ENCODE measurements at places on chromosomes 2 and 18.

GRCh38 chr18:46283268-46283667 lies 179.1 kb downstream of the HAUS1 start:
- no peak for DNase-seq

DNA sequence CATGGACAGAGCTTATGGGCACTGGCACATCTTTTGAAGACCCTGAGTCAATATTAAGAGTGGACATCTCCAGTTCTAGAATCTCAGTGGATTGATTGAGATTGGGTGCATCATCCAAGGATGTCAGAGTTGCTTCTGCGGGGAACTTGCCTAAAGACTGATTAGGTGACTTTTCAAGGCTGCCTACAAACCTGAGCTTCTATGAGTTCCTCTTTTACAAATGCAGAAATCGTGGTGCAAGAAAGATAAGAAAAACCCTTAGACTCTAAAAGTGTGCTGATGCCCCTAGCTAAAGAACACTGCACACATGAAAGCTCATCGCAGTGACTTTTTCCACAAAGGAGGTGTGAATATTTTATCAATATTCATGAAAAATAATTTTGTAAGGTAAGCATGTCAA lies 86.8 kb upstream of the NEDD4L start:
- DNase-seq = no peak

DNA sequence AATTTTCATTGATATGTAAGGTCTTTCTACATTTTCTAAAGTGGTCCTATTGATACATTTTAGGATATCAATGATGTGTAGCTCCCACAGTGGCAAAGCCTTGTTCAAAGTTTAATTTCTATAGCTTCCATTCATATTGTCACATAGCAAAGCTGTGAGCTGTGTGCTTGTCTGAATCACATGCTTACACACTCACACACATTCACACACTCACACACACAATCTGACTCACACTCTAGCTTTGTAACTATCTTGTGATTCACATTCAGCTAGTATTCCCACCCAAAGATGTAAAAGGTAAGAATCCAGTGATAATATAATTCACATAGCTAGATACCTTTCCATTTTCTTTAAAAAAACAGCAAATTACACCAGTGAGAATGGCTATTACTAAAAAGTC lies 58.7 kb downstream of the MAPRE2 start:
- DNase-seq = no peak

DNA sequence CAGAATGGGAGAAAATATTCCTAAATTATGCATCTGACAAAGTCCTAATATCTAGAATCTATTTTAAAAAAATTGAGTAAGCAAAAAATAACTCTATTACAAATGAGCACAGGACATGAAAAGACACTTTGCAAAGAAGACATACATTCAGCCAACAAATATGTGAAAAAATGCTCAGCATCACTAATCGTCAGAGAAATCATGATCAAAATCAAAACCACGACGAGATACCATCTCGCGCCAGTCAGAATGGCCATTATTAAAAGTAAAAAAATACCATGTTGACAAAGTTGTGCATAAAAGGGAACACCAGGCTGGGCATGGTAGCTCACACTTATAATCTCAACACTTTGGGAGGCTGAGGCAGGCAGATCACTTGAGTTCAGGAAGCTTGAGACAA lies 63.5 kb downstream of the EVA1A start:
- no peak for DNase-seq

DNA sequence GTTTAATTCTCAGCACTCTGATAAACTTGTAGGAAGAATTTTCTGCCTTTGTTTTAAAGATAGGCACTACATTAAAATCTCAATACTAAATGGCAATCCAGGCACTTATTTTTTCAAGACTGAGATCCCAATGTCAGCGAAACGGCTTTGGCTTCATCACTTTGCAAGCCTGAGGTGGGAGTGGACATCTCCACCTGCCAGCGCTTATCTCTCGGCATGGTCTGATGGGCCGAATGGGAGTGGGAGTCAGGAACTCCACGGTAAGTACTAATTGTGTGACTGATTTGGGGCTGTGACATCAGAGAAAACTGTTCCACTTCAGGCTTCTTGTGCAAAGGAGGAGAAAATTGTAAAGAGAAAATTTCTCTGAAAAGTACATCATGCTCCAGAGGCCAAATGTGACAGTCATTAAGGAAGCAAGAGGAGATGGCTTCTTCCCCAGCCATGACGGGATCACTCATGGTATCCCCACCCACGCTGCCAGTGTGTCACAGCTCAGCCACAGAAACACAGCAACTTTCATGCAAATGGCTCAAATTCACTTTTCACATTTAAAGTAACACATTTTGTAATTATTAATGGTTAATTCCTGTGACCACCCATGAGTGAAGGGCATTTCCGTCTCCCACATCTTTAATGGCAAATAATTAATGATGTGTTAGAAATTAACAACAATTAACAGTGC lies 385.5 kb upstream of the HNRNPA3 start:
- no peak for DNase-seq

DNA sequence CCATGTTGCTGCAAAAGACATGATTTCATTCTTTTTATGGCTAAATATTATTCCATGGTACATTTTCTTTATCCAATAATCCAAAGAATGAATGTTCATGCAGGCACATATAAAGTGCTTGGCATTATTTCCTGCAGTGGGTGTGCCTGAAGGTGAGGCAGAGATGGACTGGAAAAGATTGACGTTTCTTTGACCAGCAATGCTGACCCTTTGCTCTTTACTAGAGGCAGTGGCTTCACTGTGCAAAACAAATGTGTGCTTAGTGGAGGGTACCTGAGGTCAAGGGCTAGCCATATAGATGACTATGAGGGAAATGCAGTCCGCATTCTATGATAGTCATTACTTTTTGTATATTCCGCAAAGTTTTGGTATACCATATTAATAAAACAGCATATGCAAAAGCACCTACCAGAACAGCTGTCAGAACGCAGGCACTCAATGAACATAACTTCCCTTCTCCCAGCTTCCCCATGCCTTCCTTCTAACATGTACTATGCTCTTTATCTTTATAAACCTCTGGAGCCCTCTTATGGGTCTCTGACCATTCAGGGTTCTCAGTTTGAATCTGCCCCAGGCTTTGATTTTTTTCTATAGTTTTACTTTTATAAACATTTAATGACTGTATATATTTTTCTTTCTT lies 32.6 kb upstream of the CPS1 start:
- no peak for DNase-seq

- DNase-seq = no peak
These were observed 8.0 kb downstream of the INHBB start for GRCh38 chr2:120353931-120354330.
